CD4-positive, alpha-beta T cell treated with Interleukin-4 for 4 hours (primary cell): ENCODE measurements at places on chromosomes 3 and 15.

- DNase-seq = no peak
Measured at GRCh38 chr3:70517124-70517890, 204.9 kb upstream of the MDFIC2 start.

DNA sequence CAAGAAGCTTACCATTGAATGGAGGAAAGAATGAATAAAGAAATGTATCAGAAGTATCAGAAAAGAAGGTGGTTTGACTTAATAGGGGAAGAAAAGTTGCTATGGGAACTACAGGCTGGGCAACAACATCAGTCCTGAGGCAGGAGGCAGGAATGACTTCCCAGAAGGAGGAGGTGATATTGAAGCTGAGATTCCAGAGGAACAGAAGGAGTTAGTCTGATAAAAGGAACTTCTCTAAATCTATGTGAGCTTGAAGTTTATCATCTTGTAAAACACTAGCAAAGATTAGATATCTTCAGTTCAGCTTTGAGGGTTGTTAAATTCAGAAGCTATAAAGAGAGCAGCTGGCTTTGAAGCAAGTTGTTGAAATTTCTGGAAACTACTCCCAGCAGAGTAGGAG, 213.3 kb upstream of the THRB start:
- DNase-seq = no peak

GRCh38 chr15:48940508-48940907, 23.2 kb downstream of the SHC4 start:
- no peak for DNase-seq

GRCh38 chr3:48364840-48365239, 7.2 kb upstream of the FBXW12 start:
- no peak for DNase-seq

DNA sequence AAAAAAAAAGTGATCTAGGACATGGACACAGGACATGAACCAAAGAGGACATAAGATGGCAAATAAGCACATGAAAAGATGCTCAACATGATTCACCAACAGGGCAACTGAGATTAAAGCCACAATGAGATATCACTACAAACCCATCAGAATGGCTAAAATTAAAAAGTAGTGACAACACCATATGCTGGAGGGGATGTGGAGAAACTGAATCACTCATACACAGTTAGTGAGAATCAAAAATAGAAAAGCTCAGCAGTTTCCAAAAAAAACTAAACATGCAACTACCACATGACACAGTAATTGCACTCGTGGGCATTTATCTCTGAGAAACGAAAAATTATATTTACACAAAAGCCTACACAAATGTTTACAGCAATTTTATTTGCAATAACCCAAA, 27.9 kb upstream of the ACKR4 start:
- no peak for DNase-seq

- DNase-seq = no peak
Measured at GRCh38 chr3:140777631-140778233, 99.9 kb downstream of the TRIM42 start.

DNA sequence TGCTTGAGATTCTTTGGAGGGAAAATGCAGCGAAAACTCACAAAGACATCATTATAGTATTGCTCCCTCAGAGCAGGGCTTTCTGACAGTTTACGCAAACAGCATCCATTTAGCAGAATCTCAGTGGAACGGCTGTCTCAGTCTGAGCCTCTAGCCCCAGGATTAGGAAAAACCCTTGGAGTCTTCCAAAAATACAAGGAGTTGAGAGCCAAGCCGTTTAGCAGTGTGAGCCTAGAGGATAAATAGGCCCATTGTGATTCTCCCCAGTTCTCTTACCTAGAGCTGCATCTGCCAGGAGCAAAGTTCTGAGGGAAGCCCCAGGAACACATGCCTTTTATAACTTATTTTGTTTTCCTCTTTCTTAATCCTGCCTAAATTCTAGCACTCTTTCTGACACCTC, 359.6 kb downstream of the NTRK3 start:
- no peak for DNase-seq

DNA sequence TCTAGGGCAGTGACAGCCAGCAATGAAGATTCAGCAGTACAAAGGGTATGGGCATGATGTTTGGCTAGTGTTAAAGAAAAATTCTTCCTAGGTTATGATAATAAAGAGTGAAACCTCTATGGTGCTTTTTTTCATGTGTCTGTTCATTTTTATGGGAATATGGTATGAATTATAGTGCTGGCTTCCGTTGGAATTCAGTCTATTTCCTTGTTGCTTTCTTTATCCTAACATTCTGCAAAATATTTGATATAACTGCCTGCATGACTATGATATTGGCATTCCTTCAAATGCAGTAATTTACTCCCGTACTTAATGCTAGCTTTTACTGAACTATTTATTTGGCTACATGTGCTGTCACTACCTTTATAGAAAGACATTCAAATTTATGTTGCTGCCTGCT, 57.6 kb upstream of the ATP11B start:
- DNase-seq = no peak

- DNase-seq = no peak
Measured at GRCh38 chr3:94927175-94927574, 864.3 kb downstream of the NSUN3 start.

GRCh38 chr3:42961633-42962032, 17.5 kb upstream of the GASK1A start:
- peak; percentile 36 for DNase-seq
